Body of pancreas (tissue), 4 donors: ENCODE measurements at places on chromosomes 5 and 9. TPM values are rescaled to one million over a fixed set of nuclear protein-coding genes. Genes with fewer than 3 reads are reported as not detected.

IRX4 gene
- not detected for total RNA-seq

NUTM2F gene
- total RNA-seq: not detected

DNA sequence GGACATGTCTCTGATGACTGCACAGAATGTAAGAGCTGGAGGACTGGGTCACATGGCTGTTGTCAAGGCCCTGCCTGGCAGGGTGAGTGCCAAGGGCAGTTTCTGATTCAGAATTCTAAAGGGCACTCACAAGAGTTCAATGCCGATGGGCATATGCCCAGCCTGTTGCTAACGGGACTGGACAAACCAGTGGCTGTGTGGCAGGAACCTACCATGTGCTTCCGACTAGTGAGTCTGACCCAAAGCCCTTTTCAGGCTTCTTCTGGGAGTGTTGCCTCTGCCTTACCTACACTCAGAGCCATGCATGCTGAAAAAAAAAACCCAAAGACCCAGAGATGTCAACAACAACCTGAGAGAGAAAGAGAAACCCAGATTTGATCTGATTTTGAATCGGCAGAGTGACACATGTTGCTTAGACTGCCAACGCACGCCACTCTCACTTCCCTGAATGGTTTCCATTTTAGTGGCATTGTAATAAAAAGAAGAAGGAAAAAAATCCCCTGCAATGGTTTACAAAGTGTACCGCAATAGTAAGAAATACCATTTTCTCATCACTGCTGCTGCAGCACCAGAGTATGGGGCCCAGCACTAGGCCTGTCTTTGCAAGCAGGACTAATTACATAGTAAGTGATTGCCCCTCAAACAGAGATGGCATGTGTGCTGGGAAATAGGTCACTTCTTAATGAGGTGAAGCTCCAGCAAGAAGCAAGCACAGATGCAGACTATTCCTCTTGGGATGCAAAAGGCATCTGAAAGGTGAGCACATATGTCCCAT is 194.3 kb downstream of the PALM2AKAP2 start:
- DNase-seq: no peak

- DNase-seq: no peak
These were observed 3.1 kb upstream of the STC2 start for GRCh38 chr5:173331287-173331686.

DNA sequence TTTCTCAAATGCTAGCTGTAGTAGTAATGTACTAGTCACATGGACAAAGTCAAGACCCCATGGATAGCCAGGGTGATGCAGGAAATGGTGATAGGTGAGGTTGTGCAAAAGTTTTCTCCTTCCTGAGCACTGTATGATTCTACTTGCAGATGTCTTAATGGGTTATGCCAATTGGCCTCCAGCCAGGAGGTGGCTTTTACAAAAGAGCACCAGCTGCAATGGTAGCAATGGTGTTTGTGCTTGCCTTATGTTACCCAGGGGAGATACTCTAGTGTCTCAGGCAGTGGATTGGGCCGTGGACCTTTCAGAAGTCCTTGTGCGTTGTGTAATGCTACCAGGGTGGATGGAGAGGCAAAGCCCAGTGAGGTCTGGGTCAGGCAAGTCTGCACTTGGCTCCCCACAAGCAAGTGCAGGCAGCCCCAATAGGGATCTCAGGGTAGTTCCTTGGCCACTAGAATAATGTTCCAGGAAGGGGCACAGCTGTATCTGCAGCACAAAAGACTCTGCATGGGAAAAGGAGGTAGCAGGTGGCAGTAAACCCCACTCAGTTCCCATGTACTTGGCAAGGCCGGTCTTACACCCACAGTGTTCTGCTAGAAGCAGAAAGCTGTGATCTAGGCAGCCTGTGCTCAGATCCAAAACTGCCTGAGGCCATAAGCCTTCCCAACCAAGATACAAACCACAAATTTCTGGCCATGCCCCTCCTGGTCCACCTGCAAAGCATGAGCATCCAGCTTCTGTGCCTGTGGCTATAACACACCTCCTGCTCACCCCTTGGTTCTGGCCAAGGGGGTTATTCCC is 46.4 kb upstream of the EDIL3 start:
- DNase-seq: no peak

GRCh38 chr5:174022384-174023095 is 23.0 kb upstream of the NSG2 start:
- DNase-seq: no peak

DNA sequence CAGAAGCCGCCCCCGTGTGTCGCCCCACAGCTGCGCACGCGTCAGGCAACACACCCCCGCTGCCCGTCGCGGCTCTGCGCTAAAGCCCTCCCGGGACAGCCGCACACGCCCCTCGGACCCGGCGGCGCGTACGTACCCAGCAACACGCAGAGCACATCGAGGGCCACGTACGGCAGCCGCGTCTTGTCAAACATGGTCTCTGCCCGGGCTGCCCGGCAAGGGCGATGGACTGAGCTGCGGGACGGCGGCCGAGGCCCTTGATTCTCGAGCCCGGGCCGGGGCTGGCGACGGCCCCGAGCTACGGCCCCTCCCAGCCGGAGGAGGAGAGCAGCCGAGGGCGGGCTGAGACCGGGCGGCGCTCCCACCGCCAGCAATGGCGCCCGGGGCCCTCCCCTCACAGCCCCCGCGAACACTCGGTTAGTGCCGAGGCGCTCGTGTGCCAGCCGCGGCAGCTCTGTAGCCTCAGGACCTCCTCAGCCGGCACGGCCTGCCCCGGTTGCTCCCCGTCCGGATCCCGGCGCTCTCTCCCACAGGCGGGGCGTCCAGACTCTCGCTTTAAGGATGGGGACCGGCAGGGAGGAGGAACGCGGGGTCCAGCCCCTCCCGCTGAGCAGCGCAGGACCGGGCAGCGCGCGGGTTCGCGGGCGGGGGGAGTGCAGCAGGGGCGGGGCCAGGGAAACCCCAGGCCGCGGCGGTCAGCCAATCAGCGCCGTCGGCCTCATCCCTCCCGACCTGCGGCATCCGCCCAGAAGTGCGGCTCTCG is at the start of gene PLPP1:
Gene PLPP1 (minus strand): TSS at position 529 of the 763 bp plus-strand sequence. CDS start 335 bp downstream, at position 194.
- peak; percentile 92 for DNase-seq

DNA sequence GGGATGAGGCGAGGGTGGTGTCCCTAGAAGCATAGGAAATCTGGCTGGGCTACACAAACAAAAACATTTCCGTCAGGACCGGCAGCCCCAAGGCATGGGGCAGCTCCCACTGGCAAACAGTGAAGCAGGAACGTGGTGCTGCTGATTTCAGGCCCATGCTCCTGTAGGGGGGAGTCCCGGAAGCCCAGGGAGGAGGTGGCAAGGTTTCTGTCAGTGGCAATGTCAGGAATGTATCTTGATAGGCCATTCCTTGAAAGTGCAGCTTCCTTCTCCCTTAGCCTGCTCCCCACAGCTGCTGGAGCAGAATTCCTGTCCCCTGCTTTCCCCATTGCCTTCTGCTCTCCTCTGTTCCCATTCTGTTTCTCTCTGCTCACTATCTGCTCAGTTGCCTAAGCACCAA is 42.4 kb downstream of the MRRF start:
- no peak for DNase-seq

GRCh38 chr5:103375350-103375749 is 116.8 kb downstream of the MACIR start:
- peak; percentile 22 for DNase-seq

- DNase-seq: no peak
These were observed 168.8 kb downstream of the GAPVD1 start for GRCh38 chr9:125430161-125431011.

DNA sequence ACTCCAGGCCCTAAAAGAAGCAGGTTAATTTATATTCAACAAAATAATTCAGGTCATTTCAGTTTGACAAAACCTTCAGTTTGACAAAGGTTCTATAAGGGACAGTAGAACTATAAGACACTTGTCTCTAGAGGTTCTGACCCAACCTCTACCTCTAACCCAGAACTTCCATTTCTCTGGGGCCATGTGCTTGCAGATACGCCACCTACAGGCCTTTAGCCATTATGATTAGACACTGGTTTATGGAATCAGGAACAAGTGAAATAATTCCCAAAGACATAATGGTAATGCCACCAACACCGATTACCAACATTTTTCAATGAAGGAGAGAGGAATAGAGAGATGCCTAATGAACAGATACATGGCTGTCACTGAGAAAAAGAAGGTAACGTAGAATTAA is 733.9 kb downstream of the PRELID2 start:
- DNase-seq: no peak
